ENCODE measurements at places on chromosomes 13 and 19.
A peak's percentile ranks its signal among the peaks of the same experiment; 100 is the strongest.

- DNase-seq, result no peak
Measured at GRCh38 chr13:101977475-101977874, 424.4 kb downstream of the FGF14 start.

DNA sequence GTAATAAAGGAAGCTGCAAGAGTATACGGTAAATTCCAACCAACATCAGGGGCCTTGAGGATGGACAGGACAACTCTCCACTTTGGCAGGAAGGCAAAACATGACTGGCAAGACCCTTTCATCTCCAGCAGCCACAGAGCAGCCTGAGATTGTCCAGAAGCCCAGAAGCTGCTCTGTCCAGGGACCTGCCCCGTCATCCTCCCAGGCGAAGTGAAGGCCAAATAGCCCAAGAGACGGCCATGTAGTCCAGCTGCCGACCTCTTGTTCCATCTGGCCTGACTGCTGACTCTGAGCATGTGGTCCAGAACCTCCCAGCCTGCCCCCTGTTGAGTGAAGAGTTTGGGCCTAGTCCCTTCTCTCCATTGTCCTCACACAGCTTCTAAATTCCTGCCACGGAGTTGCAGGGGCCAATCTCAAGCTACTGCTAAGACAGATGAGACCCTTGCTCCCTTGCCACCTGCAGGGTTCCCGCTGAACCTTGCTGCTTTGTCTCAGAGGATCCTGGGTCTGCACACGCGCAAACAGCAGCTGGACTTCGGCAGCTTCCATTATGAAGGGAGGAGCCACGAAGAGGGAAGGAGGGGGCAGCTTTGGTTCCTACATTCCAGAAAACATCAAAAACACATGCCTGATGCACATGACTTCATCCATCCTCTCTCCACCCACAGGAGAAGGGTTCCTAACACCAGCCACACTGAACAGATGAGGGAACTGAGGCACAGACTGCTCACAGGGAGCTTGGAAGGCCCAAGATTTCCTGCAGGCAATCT, 196.9 kb downstream of the KATNAL1 start:
- no peak for DNase-seq

DNA sequence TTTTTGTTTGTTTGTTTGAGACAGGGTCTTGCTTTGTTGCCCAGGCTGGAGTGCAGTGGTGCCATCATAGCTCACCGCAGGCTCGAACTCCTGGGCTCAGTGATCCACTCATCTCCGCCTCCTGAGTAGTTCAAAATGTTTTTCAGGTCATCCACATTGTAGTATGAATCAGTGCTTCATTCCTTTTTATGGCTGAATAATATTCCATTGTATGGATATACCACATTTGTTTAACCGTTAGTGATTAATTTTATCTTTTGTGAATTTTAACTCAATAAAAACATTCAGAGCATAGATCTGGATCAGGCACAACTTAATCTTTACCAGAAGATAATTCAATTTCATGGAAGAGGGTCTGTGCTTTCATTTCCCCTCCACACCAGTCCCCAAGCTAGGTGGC, 47.7 kb downstream of the VAV1 start:
- no peak for DNase-seq

GRCh38 chr19:54432144-54432738, 16.8 kb upstream of the LENG8 start:
- no peak for DNase-seq

DNA sequence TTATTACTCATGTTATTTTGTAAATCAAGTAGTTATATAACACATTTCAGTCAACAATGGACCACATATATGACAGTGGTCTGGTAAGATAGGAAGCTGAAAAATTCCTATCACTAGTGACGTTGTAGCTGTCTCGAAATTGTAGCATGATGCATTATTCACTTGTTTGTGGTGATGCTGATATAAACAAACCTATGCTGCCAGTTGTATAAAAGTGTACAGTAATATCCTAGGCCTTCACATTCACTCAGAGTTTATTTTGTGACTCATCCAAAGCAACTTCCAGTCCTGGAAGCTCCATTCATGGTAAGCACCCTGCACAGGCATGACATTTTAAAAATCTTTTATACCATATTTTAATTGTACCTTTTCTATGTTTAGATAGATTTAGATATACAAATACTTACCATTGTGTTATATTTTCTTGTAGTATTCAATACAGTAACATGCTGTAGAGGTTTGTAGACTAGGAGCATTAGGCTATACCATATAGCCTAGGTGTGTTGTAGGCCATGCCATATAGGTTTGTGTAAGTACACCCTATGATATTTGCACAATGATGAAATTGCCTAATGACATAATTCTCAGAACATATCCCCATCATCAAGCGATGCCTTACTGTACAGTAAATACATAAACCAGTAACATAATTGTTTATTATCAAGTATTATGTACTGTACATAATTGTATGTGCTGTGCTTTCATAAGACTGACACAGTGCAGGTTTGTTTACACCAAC, 49.3 kb downstream of the IFT88 start:
- no peak for DNase-seq

DNA sequence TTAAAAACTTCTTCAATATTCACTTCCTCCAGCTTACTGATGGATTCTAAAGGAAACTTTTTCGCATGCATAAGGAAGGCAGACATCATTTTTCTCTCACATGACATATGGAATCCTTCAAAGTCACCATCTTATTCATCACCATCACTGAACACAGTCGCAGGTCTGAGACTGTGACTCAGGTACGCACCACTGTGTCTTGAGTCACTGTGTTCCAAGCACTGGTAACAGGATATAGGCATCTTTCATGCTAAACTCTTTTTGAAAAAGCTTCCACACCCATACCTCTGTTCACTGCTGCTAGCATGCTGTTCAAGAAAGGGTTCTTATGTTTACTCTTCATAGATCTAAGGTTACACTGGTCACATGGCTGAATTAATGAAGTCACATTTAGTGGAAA, 67.0 kb upstream of the SIAH3 start:
- DNase-seq, result no peak

DNA sequence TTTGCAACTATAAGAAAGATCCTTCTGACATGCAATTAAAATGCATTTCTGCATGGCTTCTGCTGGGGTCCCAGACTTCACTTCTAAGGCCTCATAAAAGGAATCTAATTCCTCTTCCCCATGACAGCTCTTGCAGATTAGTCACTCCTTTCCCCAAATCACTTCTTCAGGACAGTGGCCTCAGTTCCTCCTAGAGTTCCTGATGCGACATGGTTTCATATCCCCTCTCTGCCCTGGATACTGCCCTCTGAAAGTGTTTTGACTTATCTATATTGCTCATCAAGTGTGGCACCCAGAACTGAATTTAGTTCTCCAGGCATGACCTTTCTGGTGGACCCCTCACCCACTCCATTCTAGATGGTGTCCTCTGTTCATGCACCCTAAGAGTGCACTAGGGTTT, 238.1 kb downstream of the FOXO1 start:
- DNase-seq, result no peak

DNA sequence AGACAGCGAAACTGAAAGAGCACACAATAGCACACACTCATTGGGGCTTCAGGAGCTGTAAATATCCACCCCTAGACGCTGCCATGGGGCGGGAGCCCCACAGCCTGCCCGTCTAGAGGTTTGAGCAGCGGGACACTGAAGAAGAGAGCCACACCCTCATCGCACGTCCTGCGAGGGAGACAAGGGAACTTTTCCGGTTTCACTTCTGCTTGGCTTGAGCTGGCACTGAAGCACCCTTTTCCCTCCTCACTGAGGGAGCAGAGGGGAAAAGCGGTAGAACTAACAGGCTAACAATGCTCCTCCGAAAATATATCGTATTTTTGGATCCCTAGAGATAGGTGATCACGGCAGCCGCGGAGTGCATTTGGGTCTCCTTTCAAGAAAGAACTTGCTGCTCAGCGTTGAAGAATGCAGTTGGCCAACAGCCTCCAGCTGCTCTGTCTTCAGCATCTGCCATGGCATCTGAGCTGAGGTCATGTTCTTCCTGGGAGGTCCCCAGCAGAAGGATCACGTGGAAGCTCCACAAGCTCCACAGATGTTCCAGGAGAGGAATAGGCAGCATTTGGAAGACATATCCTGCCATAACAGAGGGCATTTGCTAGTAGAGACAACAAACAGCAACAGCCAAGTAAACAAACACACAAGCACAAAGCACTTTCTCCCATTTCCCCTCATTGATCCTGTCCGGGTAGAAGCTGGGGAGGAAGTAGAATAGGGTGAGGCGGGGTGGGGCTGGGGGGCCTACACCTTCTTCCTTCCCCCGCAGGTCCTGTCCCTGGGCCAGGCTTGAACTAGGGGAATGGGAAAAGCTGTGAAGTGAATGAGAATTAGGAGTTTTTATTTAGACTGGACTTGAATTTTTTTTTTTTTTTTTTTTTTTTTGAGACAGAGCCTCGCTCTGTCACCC, 44.8 kb upstream of the ALOX5AP start:
- no peak for DNase-seq

DNA sequence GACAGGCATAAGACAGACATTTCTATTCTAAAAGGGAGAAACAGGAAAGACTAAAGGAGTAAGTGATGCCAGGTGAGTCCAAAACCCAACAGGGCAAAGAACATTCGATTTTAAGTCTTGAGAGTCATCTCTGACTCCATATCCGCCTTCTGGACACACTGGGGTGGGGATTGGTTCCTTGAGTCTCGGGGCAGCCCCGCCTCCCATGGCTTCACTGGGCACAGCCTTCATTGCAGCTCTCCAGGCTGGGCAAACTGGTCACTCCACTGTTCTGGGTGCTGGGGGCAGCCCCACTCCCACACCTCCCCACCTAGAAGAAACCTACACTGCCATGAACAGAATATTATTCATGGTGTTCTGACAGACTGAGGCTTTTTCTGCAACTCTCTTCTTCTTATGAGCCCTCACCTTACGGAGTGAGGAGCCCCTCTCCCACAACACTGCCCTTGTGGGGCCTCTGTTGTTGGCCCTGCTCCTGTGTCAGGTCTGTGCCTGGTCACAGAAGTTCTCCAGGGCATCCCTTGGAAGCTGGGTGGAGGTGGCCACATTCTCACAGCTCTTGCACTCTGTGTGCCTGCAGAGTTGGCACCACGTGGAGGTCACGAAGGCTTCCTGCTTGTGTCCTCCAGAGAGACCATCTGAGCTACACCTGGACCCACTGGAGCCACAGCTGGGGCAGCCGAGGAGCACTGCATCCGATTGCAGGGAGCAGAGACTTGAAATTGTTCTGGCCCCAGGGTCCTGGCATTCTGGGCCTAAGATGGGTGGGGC, 95.4 kb downstream of the COL4A2 start:
- no peak for DNase-seq

GRCh38 chr19:4373601-4374497, 26.5 kb downstream of the SH3GL1 start:
- DNase-seq, result peak; percentile 82

- DNase-seq, result no peak
Measured at GRCh38 chr13:30486230-30487074, 20.7 kb upstream of the HMGB1 start.

DNA sequence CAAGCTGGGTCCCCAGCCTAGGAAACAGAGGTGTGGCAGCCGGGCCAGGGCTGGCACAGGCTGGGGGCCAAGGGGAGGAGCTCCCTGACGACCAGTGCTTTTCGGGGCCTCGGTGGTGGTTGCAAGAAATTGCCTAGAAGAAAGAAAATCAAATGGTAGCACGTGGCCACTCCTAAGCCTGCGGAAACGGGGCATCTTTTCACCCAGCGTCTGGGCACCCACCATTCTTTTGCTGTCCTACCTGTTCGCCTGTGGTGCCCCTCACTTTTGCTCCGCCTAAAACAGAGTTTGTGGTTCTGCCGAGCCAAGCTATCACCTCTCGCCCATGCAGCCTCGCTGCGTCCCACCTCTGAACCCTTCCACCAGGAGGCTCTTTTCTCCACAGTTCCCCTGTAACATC, 7.1 kb upstream of the KRTDAP start:
- DNase-seq, result no peak

- DNase-seq, result no peak
Measured at GRCh38 chr13:110626521-110626920, 11.2 kb downstream of the NAXD start.

GRCh38 chr13:26501641-26502040, 55.8 kb upstream of the WASF3 start:
- no peak for DNase-seq

- no peak for DNase-seq
Measured at GRCh38 chr13:32967584-32968182, 48.5 kb upstream of the KL start.

- DNase-seq, result no peak
Measured at GRCh38 chr19:48493718-48494401, 17.8 kb downstream of the LMTK3 start.

DNA sequence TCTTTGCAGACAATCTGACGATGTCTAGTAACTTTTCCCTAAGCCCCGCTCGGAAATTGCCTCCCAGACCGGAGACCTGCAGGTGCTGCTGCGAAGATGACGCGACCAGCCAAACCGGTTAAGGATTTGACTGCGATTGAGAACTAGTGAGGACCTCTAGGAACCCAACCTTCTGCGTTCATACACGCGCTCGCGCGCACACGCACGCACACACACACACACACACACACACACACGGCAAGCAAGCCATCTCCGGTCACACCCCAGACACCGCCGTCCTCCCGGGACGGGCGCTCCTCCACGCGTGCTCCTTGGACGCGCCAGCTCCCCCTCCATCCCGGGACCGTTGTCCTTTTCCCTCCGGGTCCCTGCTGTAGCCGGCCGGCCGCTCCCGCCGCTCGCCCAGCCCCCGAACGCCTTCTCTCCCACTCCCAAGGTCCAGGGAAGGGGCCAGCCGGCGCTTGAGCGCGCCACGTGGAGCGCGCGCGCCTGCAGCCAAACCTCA, 1.2 kb downstream of the TBC1D4 start:
- peak; percentile 13 for DNase-seq

GRCh38 chr19:57362997-57363687, at the start of the genes TRAPPC2B and ZNF547:
Gene TRAPPC2B (plus strand): TSS chr19:57363551. CDS start chr19:57364834, 1,283 bp downstream.
Gene ZNF547 (plus strand): TSS chr19:57363551. CDS start chr19:57368556, 5,005 bp downstream.
- peak; percentile 91 for DNase-seq

GRCh38 chr19:7535998-7536695, 630 bp downstream of the PNPLA6 start:
- peak; percentile 14 for DNase-seq

GRCh38 chr13:30551189-30551588, 66.5 kb upstream of the USPL1 start:
- no peak for DNase-seq

DNA sequence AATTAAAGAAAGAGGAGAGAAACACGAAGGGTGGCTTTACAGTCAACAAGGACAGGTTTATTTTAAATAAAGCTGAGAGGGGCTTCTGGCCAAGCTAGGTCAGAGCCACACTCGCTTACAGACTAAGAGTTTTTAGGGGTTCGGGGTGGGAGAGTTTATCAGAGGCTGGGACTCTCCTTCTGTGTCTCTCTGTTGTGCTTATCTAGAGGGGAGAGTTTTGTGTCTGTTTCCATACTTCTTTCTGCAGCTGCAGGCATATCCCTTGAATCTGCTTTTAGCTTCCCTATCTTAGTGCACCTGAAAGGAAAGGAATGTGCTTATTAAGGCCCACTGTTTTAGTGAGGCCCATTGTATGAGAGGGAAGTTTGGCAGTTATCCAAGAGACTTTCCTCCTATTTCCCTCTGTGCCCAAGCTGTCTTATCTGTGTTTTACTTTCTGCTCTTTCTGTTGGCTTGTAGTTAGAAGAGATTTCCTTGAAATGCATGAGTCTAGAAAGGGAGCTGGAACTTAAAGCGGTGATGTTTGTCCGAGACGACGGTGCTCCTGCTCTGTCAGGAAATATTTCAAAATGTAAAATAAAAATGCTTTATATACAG, 275.3 kb downstream of the KCTD12 start:
- no peak for DNase-seq

Measured in anterior cingulate cortex (tissue), 58 donors.